C1 segment of cervical spinal cord (tissue), 14 donors: ENCODE measurements at places on chromosomes 6 and 20.

GRCh38 chr20:31494131-31494530 lies 19.0 kb downstream of the REM1 start:
- no peak for DNase-seq

DNA sequence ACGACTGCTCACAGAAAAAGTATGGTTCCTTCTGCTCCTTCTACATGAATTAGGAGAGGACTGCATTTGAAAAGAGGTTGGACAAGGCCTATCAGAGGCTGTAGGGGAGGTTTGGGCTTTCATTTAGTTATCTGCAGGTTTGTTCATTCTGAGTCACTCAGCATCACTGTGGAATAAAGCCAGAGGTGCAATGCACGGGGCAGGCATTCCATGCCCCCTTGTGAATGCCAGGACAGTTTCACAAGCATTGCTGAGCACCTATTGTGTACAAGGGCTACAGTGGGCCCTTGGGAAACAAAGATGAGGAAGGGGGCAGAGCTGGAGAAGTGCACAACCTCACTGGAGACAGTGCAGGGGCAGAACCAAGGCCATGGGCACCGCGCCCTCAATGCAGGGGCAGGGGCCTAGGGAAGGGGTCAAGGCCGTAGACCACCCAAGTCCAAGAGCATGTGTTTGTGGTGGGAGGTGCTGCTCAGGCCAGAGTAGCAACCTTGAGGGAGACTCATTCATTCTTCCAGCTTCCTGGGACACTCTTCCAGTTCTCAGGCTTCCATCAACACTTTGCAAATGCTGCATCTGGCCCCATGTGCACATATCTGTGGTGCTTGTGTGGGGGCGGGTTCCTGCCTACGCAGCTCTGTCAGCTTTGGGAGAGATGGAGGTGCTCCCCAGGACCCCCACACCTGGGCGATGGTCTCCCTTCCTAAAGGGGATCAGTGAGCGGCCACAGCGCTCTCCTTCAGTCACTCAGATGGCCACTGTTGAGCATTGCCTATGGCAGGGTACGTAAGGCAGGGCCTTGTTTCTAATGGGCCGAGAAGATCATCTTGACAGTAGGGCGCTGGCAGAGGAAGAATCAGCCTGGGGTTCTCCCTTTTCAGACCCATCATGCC lies 204.5 kb downstream of the SYNDIG1 start:
- no peak for DNase-seq

DNA sequence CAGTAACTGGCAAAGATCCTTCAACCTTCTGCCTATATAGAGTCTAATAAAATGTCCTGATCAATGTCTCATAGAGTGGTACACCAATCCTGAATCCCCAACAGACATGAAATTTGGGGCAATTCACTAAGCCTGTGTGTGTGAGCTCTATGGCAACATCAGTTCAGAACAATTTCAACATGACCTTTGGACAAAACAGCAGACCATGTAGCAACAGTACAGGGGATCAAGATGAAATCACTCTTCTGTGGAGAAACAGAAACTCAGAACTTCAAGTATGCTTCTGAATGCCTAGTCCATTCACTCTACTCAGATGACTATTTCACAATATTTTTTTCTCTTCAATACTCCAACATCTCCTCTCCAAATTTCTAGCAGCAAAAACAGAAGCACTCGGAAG lies 49.1 kb upstream of the OPRM1 start:
- DNase-seq, result no peak

DNA sequence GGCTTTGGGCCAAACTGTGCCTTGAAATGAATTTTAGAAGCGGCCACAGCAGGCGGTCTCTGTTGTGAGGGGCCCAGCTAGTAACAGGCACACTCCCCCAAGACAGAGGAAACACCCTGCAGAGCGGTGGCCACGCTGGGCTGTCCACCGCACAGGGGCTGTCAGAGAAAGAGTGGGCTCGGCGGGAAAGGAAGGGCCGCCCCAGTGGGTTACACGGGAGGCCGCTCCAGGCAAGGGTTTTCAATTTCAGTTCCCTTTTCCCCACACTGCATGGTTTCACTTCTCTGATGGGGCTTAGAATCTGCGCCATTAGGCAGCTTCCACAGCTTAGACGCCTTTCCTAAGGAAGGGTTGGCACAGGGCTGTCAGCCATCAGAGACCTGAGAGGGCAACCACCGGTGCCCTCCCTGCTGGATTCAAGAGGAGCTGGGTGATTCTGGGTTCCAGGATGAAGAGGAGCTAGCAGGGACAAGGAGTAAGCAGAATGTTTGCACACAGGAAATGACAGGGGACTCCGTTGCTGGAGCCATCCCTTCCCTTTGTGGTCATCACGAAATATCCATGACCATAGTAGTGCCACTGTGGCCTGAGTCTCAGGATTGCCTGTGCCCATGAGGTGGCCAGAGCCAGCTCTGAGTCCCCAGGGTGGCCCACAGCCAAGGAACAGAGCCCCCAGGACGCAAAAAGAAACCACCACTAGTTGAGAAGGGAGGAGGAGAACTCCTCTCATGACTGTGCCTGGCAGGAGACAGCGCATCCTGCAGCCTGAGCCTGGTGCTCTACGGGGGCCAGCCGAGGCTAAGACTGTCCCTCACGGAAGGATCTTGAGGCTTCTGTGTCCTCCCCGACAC lies 282.7 kb downstream of the NRN1 start:
- DNase-seq, result no peak

- DNase-seq, result no peak
Measured at GRCh38 chr20:41108531-41108930, 28.8 kb upstream of the PLCG1 start.
